ENCODE measurements at places on chromosomes 7 and 10.

DNA sequence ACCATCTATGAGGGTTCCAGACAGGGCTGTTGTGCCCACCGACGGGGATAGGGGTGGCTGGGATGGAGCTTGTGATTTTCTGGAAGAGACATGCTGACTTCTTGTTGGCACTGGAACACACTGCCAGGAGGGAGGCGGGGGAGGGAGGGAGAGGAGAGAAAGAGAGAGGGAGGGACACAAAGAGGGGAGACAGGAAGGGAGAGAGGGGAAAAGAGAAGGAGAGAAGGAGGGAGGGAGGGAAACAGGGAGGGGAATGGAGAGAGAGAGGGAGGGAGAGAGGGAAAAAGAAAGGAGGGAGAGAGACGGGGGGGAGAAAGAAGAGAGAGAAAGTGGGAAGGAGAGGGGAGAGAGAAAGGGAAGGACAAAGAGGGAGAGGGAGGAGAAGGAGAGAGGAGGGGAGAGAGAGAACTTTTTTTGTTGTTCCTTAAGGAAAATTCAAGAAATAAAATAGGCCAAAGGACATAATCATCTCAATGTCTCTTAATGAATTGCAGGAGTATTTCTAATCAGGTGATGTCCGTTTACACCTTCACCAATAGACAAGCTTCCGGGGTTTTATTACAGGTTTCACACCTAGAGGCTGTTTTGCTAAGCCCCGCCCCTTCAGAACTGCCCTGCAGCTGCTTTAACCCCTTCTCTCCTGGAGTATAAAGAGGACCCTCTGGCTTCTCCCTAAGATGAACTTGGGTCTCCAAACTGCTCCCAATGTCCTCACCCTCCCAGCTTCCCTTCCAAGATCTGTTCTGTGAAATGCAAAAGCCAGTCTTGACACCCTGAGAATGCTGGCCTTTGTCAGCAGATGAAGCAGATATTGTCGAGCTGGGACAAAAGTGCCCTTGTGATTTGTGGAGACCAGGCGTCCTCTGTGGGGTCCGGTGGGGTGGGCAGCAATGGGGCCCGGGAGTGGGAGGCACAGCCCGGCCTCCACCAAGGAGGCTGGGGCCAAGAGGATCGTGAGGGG lies 82.0 kb upstream of the GTF2IRD1 start:
- DNase-seq = no peak

- DNase-seq = no peak
Observed at GRCh38 chr7:128189231-128189930, 51.7 kb upstream of the LEP start.

- peak; percentile 14 for DNase-seq
Observed at GRCh38 chr7:149669121-149669818, 104.1 kb downstream of the ZNF467 start.

DNA sequence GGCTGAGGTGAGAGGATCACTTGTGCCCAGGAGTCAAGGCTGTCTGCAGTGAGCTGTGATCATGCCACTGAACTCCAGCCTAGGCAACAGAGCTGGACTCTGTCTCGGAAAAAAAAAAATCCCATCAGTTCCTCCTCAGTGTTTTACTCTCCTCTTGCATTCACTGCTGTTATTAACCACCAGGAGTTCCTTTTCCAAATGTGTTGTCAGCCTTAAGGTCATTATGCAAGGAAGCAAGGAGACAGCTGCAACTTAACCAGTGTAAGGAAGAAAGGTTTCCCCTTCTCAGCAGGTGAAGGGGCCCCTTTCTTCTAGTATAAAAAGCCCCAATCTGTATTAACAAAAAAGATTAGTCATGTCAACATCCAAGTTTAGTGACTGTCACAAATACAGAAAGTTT lies 86.6 kb upstream of the LEP start:
- no peak for DNase-seq

DNA sequence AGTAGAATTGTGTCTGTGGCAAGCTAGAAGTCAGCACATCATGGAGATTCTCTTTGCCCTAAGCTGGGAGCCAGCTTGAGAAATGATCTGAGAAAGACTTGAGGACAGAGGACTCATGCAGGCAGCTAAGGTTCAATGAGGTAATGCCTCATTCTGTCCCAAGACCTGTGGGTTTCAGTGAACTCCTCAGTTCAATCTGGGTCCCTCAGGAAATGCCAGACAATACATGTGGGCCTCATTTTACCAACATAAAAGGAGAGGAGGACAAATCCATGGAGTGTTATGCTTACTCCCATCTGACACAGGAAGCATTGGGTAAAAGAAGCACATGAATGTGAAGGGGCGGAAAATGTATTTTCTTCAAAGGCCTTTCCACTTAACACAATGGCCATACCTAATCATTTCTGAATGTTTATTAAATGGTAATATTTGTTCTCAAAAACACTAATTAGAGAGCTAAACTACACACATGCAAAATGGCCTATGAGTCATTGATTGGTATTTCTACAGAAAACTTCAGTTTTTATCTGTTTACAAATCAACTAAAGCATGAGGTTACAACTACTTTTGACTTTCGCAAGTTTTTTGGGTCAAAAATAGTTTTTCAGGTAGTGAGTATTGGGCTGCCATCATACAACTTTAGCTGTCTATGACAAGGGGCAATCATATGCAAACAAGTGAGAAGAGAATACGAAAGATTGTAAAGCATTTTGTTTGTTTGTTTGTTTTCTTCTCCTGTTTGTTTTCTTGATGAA lies 205.3 kb downstream of the CHRM2 start:
- no peak for DNase-seq

DNA sequence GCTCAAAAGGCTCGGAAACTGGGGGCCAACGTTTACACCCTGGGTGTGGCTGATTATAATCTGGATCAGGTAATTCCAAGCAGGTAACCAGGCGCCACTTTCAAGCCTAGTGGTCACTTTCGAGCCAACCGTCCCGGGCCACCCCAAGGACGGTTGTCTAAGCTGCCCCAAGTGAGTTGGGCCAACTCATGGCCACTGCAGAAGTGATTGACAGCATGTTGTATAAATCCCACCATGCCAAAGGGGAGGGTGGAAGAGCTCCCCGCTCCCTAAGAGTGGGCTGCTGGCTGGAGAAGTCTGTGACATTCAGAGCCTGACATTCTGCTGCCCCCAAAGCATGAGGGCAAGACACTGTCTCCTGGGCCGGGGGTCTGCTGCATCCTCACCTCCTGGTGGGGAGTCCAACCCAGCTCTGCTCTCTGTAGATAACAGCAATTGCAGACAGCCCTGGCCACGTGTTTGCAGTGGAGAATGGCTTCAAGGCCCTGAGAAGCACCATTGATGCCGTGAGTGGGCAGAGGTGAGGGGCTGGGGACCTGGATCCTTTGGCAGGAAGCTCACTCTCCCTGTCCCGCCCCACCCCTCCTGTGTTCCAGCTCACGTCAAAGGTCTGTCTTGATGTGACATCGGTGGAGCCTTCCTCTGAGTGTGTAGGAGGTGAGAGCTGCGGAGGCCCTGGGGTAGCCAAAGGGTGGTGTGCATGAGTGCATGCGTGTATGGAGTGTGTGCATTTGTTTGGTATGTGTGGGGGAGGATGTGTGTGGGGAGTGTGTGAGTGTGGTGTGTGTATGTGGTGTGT lies 10.8 kb downstream of the ANTXRL start:
- DNase-seq = peak; percentile 12

GRCh38 chr10:111599943-111600342 lies 523.1 kb downstream of the ADRA2A start:
- DNase-seq = no peak

DNA sequence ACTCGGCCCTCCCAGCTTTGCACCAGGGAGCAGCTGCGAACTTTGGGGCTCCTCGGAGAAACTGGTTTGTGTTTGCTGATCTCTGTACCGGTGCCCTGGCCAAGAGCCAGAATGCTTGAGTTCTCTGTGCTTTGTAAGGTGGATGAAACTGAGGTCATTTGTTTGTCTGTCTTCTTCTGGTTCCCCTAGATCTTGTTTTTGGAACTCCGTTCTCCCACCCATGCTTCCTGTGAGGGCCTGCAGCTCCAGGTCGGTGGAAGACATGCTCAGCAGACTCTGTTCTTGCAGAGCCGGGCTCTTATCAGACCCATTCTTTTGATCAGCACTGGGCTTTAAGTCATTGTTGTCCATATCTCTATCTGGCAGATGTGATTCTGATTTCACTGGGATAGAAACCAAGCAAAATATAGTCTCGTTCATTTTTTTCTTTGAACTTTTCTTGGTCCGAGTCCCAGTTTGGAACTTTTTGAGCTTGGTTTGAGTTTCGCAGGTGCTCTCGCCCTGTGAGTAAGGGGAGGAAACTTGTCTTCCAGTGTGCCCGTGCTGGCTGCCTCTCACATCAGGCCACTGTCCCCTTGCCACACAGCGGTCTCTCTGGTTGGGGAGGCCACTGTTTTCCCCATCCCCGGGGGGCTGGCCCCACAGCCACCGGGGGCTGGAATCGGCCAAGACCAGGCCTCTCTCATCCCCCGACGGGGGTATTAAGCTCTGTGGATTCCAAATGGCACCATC lies 31.2 kb downstream of the JCAD start:
- DNase-seq = peak; percentile 41

All from activated T-cell treated with anti-CD3 and anti-CD28 coated beads, Interleukin-2, amount 50 U/mL, for 72 hours (primary cell).